ENCODE measurements at places on chromosomes 6 and 20. TPM values are rescaled to one million over a fixed set of nuclear protein-coding genes. Genes with fewer than 3 reads are reported as not detected.

The IRF4 gene
- total RNA-seq, result under 0.01 TPM

The PRL gene
- not detected for total RNA-seq

The GFOD1 gene
- 27.0 TPM for total RNA-seq

The CST4 gene
- total RNA-seq, result not detected

The EYA4 gene
- 0.25 TPM for total RNA-seq

The ADGRB3 gene
- 110 TPM for total RNA-seq

The TUBB1 gene
- 0.49 TPM for total RNA-seq

The HLA-DRB1 gene
- total RNA-seq, result 1.7 TPM

The SLC16A10 gene
- total RNA-seq, result 7.6 TPM

The STMND1 gene
- 0.25 TPM for total RNA-seq

The TMEM74B gene
- 12.5 TPM for total RNA-seq

The ENPP3 gene
- total RNA-seq, result 0.25 TPM

The BPIFA1 gene
- total RNA-seq, result not detected

The BNIP5 gene
- total RNA-seq, result 0.25 TPM

The SCUBE3 gene
- total RNA-seq, result 1.7 TPM

The ZNF334 gene
- total RNA-seq, result 17.5 TPM

The TRIM10 gene
- total RNA-seq, result 0.25 TPM

The ADIG gene
- not detected for total RNA-seq

The CLDN20 gene
- total RNA-seq, result not detected

The SNAP91 gene
- total RNA-seq, result 86.1 TPM

The C20orf202 gene
- total RNA-seq, result 0.49 TPM

The GCNT2 gene
- 14.5 TPM for total RNA-seq

The SRMS gene
- total RNA-seq, result not detected

The LST1 gene
- 0.74 TPM for total RNA-seq

The PXDC1 gene
- 9.1 TPM for total RNA-seq

The LY6G6D gene
- 0.74 TPM for total RNA-seq

The TM9SF4 gene
- 18.2 TPM for total RNA-seq

The SLA2 gene
- under 0.01 TPM for total RNA-seq

The KCNG1 gene
- total RNA-seq, result 18.2 TPM

The ATP6V1G2 gene
- total RNA-seq, result 57.5 TPM

The LY86 gene
- total RNA-seq, result 2.0 TPM

The ARFGEF3 gene
- 45.2 TPM for total RNA-seq

The THBD gene
- total RNA-seq, result 1.7 TPM

The DYNLT2 gene
- 3.2 TPM for total RNA-seq

The ADGRF1 gene
- not detected for total RNA-seq

The SAMD3 gene
- total RNA-seq, result 6.1 TPM

The GGTLC1 gene
- not detected for total RNA-seq

The GLP1R gene
- total RNA-seq, result under 0.01 TPM

The NKX2-4 gene
- total RNA-seq, result not detected

The ADGRF4 gene
- not detected for total RNA-seq

The MTRF1L gene
- 13.5 TPM for total RNA-seq

The CDH4 gene
- 25.6 TPM for total RNA-seq

The FAXC gene
- total RNA-seq, result 42.8 TPM

The C6orf136 gene
- total RNA-seq, result 11.6 TPM

The XRN2 gene
- 70.3 TPM for total RNA-seq

The SIRPG gene
- total RNA-seq, result not detected

The SIGLEC1 gene
- 0.25 TPM for total RNA-seq

The ULBP1 gene
- total RNA-seq, result 2.5 TPM

The POLR3F gene
- 18.9 TPM for total RNA-seq

The TMEM151B gene
- 44.5 TPM for total RNA-seq

The HRH3 gene
- 0.49 TPM for total RNA-seq

The PSORS1C2 gene
- total RNA-seq, result not detected

The EPM2A gene
- total RNA-seq, result 16.2 TPM

The BPIFB1 gene
- not detected for total RNA-seq

The PDYN gene
- total RNA-seq, result 4.9 TPM

The CYP21A2 gene
- 0.25 TPM for total RNA-seq

The HLA-B gene
- total RNA-seq, result 15.2 TPM

The HLA-DRA gene
- 2.2 TPM for total RNA-seq

The TNNC2 gene
- total RNA-seq, result 0.25 TPM

All from temporal lobe (tissue), 4 donors.